ENCODE measurements at places on chromosomes 7 and 10.

- no peak for DNase-seq
These were observed 101.5 kb downstream of the ORC5 start for GRCh38 chr7:104106108-104106905.

DNA sequence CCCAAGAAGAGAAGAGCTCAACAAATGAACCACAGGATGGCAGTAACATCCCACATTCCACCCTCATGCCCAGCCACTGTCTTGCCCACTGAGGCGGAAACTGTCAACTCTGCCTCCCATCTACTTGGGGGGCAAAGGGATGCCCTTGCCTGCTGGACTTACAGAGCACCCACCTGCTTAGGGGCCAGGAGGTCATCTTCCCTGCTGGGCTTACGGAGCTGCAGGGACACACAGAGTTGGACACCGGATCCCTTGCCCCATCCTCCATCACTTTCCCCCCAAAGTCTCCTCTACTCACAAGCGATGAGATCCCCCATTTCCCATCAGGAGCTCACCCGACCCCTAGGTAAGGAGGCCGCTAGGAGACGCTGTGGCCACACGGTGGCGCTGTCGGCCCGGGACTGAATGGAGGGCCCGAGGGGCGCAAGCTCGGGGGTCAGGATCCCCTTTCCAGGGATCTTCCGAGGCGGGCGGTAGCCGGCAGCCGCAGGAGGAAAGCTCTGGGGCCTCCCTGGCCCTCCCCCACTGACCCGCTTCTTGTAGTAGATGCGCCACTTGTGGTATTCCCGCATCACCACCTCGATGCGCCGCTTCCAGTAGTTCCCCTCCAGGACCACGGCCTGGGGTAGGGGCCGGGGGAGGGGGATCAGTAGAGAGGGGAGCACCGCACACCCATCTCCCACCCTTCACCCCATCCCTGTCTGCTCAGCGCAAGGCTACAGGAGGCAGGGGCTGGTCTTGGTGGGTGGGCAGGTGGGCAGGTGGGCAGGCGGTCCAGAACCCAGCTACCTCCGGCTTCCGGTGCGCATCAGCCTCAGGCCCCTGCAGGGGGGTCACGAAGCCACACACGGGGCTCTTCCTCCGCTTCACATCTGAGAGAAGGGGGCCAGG lies 17.3 kb downstream of the MLXIPL start:
- no peak for DNase-seq

GRCh38 chr10:93746844-93747284 lies 10.9 kb upstream of the LGI1 start:
- peak; percentile 32 for DNase-seq

GRCh38 chr10:50382576-50383023 lies 131.3 kb upstream of the ASAH2 start:
- no peak for DNase-seq

DNA sequence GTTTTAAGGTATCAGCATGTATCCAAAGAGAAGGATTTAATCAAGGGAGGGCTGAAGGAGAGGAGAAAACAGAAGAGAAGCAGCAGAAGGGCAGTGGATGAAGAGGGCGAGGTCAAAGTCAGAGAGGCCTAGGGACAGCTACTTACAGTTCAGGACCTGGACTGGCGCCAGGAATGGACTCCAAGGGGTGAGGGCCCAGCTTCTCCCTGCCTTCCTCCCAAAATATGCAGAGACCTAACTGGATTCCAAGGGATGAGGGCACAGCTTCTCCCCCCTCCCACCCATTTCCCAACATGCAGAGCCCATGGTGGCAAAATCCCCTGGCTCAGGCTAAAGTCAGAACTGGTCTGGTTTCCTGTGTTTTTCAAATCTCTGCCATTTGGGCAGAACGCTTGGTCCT lies 3.4 kb upstream of the TCF7L2 start:
- DNase-seq: no peak

DNA sequence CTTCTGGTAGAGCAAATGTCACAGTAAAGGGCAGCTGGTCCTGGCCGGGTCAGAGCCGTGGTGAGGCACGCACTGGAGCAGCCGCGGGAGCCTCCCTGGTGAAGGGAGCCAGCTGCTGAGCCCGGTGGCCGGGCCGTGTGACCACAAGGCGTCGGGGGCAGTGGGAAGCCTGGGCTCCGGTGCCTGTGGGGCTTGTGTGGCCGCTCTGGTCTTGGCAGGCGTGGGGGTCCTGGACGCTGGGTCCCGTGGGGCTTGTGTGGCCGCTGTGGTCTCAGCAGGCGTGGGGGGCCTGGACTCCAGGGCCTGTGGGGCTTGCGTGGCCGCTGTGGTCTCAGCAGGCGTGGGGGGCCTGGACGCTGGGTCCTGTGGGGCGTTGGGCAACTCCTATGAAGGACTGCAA lies 57.2 kb downstream of the NKX6-2 start:
- DNase-seq: no peak

GRCh38 chr10:6364893-6365292 lies 162.2 kb downstream of the PFKFB3 start:
- no peak for DNase-seq

DNA sequence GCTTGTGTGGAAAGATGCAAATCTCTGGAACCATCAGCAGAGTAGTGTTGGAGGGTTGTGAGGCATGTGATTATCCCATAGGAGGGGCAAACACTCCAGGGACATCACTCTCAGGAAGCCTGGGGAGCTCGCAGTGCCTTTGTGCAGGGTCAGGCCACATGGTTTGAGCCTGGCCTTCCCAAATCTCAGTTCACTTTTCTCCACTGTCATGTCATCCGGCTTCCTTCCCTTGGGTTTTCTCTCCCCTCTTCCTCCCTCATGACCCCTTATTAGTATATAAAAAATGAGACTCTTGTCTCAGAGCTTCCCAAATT lies 20.4 kb downstream of the TSPAN14 start:
- no peak for DNase-seq

DNA sequence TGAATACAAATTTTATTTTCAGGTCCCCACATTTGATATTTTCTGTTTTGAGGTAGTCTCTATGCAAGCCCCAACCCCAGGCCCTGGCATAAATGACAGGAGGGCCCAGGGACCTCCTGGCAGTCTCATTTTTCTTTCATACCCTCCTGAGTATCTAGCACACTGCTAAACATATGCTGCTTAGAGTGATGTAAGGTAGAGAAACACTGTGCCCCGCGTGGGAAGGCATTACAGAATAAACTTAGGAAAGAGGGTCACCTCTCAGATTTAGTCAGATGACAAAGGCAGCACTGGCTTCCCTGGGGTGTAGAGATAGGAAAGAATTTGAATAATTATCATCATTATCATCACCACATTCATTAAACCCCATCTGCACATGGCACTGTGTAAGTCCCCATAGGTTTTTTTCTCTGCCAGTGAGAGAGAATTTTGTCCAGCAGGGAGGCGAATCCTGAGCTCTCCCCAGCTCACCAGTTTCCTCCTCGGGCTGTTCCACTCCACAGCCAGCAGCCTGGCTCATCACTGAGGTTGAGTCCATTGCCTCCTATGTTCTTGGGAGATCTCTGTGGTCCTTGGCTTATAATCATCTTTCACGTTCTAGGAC lies 507.3 kb upstream of the GALNT17 start:
- DNase-seq: no peak

GRCh38 chr10:6300106-6300783 lies 97.5 kb downstream of the PFKFB3 start:
- DNase-seq: no peak

DNA sequence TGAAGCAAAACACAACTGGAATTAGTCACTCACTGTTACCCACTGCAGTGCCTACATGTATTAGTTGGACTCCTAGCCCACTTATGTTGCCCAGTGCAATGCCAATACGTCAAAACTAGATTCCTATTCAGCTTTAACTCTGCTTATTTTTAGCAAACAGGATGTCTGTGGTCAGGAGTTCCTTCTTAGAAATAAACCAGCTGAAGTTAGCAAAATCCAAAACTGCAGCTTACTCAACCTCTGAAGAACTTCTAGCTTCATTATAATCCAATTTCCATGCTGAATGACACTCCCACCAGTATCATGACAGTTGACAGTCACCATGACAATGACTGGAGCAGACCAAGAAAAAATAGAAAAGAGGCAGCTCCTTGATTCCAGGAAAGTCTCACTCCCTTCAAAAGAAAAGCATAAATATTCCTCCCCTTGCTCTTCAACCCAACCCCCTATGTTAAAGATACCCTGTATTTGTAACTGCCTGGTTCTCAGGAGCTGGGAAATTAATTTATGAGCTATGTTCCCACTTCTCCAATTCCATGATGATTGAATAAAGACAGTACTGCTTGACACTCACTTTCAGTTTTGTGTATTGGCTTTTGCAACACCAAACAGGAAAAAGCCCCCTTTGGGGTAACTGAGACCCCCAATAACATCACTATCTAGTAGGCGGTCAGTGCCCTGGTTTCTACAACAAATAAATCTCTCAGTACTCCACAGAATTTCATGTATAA lies 327.4 kb downstream of the SORCS1 start:
- no peak for DNase-seq

DNA sequence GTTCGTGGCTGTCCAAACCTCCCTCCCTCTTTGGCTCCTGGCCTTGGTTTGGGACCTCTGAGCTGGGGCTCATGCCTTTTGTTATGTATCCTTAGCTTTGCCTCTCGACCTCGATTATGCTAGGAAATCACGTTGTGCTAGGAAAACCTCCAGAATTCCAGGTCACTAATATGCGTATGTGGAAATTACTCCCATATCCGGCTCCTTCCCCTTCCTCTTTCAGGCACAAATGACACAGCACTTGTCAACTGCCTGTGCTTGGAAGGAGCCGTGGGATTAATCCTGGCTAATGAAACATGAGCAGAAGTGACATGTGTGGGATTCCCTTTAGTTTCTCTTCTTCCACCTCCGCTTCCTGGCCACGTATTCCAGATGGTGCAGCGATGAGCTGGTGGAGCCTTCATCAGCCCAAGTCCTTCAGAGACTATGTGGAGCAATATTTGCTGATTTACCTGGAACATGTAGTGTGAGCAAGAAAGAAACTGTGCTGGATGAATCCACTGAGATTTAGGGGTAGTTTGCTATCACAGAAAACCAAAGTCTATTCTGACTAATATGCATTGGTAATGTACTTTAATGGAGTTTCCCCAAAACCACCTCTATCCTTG lies 149.2 kb downstream of the REEP3 start:
- DNase-seq: no peak

DNA sequence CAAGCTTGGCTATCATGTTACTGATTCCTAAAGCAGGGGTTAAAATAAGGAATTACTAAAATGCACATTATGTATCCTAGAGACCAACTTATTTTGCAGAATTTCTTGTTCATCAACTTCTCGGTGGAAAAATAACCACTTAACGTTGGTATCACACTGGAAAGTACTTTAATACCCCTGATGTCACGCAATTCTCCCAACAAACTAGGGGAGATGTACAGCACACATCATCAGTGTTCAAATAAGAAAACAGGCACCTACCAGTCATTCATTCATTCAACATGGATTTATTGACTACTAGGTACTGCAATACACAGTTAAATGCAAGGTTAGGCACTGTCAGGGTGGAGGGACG lies 648 bp downstream of the HUS1 start:
- no peak for DNase-seq

DNA sequence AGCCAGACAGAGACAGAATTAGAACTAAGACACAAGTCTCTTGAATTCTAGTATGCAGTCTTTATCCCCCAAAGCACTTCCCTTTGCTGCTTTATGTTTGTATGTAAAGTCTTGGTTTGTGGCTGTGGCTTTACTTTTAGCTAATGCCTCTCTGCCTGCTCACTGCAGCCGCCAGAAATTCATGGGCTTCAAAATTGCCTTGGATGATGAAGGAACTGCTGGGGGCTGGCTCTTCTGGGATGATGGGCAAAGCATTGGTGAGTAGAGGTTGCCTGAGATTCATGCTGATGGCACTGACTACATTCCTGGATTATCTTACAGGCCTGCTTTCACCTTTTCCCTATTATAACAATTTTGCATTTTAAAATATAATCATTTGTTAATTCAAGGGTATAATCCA lies 10.9 kb upstream of the MGAM2 start:
- no peak for DNase-seq

DNA sequence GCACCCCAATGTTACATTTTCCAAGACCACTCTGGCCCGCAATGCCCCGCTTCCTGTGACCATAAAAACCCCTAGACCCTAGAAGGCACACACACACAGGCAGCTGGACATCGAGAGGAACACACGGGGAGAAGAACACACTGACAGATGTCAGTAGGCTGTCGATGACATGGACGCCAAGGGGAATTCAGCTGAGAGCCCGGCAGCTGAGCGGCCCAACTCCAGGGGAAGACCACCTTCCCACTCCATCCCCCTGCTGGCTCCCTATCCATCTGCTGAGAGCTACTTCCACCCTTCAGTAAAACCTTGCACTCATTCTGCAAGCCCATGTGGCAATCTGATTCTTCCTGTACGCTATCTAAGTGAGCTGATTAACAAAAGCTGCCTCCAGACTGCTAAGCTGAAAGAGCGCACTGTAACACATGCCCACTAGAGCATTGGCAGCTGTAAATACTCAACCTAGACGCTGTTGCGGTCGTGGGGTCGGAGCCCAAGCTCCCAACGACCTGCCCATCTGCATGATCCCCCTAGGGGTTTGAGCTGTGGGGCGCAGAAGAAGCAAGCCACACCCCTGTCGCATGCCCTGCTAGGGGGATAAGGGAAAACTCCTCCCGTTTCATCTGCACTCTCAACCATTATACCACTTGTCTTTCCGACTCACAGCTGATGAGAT lies 843.6 kb upstream of the POT1 start:
- no peak for DNase-seq

DNA sequence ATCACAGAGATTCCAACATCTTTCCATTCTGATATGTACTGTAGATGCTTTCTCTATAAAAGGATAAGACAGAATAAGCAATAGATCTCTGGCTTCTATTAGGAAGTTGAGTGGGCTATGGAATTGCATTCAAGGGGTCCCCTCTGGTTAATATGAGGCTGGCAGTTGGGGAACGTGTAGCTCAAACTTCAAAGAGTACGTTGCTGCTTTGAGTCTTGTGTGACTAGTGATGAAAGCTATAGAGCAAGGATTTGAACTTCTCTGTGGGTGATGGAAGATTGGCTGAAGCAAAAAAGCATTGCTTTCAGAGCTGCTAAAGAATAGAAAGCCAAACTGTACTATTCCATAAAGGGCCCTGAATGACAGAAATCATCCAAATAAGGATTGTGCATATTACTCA lies 6.4 kb downstream of the WEE2 start:
- DNase-seq: no peak

GRCh38 chr10:113073549-113074189 lies 123.6 kb downstream of the TCF7L2 start:
- DNase-seq: no peak

DNA sequence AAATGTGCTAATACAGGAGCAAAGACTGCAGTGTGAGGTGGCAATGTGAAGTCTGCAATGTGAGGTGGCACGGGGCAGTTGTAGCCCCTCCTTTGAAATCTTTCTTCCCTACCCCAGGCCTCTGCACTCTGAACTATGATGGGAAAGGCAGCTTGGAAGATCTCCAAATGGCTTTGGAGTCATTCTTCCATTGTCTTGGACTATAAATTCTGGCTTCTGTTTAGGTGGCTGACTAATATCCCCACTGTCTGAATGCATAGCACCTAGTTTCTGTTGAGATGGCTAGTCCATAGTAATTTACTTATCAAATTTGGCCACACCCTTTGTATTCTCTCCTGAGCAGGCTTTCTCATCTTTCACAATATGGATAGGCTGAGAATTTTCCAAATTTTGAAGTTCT lies 175.0 kb downstream of the CFTR start:
- DNase-seq: no peak

- no peak for DNase-seq
These were observed 51.4 kb upstream of the APBB1IP start for GRCh38 chr10:26386781-26387180.

GRCh38 chr10:116612107-116612769 lies 8.5 kb upstream of the PNLIPRP2 start:
- DNase-seq: no peak

- DNase-seq: no peak
These were observed 8.1 kb upstream of the LBX1 start for GRCh38 chr10:101237081-101237981.

GRCh38 chr10:104396581-104396980 lies 42.9 kb downstream of the CFAP58 start:
- no peak for DNase-seq

Measured in NCI-H2081 treated with DMSO at 0.1 percent for 48 hours (cell line).